ENCODE measurements at places on chromosomes 4 and X. TPM values are rescaled to one million over a fixed set of nuclear protein-coding genes. Genes with fewer than 3 reads are reported as not detected.
A peak's percentile ranks its signal among the peaks of the same experiment; 100 is the strongest.

- DNase-seq, result no peak
- no peak overlapping the region for H3K27ac ChIP-seq
- no peaks in the 10 kb centered on the region for H3K4me1 ChIP-seq
These were observed 122.1 kb downstream of the ANKRD50 start for GRCh38 chr4:124590480-124590879.

DNA sequence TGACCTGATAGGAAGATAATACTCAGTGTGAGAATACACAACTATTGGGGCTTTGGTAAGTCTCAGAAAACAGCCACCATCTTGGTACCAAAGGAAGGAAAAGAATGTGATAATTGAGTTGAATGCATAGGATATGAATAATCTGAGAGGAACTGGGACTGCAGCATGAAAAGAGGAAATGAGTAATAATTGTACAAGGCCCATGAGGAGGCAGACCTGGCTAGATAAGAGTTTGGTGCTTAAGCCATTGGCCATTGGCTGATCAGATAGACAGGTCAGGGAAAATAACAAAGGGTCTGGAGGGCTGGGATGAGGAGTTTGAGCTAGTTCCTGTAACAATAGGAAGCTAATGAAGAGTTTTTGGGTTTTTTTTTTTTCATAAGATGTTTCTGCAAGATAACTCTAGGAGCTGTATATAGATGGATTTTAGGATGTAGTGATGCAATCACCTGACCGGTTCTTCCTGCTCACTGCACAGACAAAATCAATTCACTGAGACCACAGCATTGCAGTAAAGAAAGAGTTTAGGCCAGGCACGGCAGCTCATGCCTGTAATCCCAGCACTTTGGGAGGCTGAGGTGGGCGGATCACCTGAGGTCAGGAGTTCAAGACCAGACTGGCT, 5.3 kb upstream of the TRMT2B start:
- H3K4me1 ChIP-seq, result no peaks in the 10 kb centered on the region
- no peak for DNase-seq
- H3K36me3 ChIP-seq, result no peaks in the 10 kb centered on the region
- no peaks in the 10 kb centered on the region for H3K27me3 ChIP-seq

DNA sequence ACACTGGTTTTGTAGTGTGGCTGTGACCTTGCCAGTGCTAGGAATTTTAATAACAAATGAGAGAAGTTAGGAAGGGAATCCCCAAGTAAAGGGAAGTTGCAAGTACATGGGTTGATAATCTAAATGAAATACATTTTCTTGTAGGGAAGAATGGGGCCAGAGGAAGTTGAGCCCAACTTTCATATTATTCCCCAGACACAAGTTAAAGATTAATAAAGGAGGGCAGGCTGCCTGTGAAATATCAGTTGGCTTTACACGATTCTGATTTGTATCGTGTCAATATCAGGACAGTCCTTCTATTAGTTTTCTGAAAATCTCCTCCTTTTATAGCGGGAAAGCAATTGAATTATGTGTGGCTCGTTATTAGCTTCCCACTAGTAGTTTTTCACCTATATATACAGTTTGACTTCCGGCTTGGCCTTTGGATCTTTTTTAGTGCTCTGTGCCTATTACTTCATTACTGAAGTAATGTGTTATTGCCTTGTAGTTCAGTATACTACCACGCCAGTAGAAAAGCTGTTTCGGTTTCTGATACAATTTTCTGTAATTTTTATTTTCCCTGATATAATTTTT, 1.7 kb downstream of the PDLIM5 start:
- no peaks in the 10 kb centered on the region for H3K36me3 ChIP-seq
- DNase-seq, result peak; percentile 89

DNA sequence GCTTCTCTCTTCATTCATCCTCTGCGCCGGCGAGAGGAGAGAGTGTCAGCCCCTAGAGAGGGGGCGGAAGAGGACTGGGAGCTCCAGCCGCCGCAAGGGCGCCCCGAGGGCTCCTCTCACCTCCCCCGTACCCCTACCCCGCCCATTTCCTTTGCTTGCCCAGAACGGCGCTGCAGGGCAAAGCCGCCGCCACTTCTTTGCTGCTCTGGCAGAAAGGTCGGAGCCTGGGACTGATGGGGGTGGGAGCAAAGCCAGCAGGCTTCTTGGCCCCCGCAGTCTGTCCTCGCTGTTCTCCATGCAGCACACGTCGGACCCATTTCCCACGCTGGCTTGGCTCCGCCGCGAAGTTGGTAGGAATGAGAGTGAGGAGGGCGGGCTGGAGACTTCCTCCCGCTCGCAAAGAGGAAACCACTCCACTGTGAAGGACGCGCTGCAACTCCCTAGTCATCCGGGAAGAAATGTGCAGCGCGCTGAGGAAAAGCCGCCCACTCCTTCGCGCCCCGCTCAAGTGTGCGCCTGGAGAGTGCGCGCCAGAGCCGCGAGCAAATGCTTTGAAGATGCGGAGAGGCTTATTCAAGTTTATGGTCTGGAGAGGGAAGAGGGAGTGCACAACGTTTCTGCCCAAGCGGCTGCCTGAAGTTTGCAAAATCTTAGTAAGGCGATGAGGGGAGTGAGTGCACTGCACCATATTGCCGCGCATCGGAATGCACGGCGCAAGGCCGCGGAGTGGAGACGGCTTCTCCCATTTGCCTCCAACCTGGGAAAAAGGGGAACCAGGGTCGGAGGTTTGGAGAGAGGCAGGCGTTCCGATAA, 2.8 kb upstream of the PCDH7 start:
- peaks cover 52% of the 10 kb centered on the region for H3K27me3 ChIP-seq

DNA sequence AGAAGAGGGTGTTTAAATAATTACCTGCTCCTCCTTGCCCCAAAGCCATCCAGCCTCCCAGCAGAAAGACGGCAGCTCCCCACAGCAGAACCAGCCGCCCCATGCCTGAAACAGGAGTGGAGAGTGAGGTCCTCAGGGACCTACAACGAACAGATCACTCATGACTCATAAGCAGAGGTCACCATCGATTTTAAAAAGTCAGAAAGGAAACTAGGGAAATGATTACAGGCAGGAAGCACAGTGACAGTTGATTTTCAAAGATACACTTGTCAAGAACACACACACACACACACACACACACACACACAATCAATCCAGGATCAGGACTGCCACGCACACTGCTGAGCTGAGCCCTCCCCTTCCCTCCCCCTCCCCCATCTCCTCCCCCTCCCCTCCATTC, at the start of gene CRLF2:
TSS of gene CRLF2 (minus strand) at position 118 of the 400 bp plus-strand sequence. CDS start at position 103, 15 bp downstream.
- no peak for DNase-seq
- H3K4me3 ChIP-seq, result no peak within 1 kb of the TSS
- H3K4me1 ChIP-seq, result no peaks in the 10 kb centered on the region
- no peak within 1 kb of the TSS for H3K27ac ChIP-seq

GRCh38 chr4:173319696-173320095, 14.5 kb downstream of the HMGB2 start:
- H3K4me1 ChIP-seq, result no peaks in the 10 kb centered on the region
- no peaks in the 10 kb centered on the region for H3K36me3 ChIP-seq
- H3K4me3 ChIP-seq, result no peak overlapping the region
- H3K27me3 ChIP-seq, result no peaks in the 10 kb centered on the region

DNA sequence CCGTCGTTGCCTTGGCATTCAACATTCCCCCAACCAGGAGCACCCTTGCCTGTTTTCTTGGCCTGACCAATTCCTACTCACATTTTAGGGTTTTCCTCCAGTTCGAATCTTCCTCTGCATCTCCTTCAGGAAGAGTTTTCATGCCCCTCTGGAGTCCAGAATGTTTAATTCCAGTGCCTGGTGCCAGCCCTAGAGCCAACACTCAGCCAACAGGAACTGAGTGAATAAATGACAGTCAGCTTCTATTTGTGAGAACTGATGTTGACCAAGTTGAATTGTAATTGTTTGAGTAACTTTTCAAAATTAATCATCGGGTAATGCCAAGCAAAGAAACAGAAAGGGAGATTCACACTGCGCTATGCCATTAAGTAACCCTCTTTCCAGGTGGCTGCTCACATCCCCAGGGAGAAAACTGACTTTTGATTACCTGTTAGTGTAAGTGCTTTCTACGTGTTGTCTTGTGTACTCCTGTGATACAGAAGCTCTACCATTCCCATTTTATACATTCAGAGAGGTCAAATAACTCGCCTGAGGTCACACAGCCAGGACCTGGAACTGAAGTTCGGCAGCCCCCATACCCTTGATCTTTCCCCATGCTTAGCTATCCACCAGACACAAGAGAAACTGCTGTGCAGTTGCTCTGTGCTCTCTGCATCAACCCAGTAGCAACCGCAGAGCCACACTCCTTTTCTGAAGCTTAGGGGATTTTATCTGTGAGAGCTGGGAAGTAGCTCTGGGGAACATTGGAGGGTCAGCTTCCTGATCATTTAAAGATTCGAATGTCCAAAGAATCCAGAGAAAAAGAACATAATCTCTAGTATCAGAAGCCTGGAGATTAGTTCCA, 19.0 kb upstream of the SLC2A9 start:
- no peak overlapping the region for H3K27ac ChIP-seq
- DNase-seq, result no peak
- H3K27me3 ChIP-seq, result no peaks in the 10 kb centered on the region

- H3K36me3 ChIP-seq, result no peaks in the 10 kb centered on the region
- H3K27ac ChIP-seq, result no peak overlapping the region
- no peaks in the 10 kb centered on the region for H3K4me1 ChIP-seq
- H3K4me3 ChIP-seq, result no peak overlapping the region
These were observed 1206.1 kb downstream of the ARAP2 start for GRCh38 chr4:35038079-35038805.

DNA sequence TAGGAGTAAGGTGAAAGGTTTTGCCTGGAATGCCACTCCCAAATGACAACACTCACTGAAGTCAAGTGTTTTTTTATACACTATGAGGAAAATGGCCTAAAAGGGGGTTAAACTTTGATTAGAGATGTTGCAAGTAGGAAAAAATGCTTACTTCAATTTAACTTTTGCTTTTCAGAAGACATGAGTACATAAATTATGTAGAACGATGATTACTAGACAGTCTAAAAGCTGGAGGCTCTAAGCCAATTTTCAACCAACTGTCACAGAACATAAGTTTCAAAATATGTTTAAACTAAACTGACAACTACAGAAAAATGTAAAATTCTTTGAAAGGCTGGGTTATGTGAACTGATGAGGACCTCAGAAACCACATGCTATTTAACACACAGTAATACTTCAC, 83.4 kb downstream of the SHISA3 start:
- H3K4me3 ChIP-seq, result no peak overlapping the region
- no peak for DNase-seq
- no peaks in the 10 kb centered on the region for H3K27me3 ChIP-seq
- no peaks in the 10 kb centered on the region for H3K4me1 ChIP-seq
- no peaks in the 10 kb centered on the region for H3K36me3 ChIP-seq
- H3K27ac ChIP-seq, result no peak overlapping the region

DNA sequence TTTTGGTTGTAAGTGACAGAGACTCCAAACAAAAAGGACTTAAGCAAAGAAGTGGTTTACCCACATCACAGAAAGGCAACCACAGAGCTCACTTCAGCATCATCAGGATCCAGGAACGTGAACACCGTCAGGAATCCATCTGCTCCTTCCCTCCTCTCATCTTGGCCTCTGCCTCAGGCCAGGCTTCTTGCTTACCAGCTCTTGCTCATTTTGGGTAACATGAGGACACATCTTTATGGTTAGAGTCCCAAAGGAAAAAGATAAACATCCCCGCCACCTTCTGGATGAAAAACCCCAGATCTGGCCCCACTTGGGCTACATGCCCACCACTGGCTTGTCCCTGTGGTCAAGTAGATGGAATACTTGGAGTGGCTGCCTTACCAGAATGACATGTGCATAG, 176.8 kb upstream of the RPL34 start:
- no peak overlapping the region for H3K27ac ChIP-seq
- no peaks in the 10 kb centered on the region for H3K36me3 ChIP-seq
- no peak for DNase-seq
- H3K4me1 ChIP-seq, result peaks cover 2% of the 10 kb centered on the region
- no peak overlapping the region for H3K4me3 ChIP-seq

DNA sequence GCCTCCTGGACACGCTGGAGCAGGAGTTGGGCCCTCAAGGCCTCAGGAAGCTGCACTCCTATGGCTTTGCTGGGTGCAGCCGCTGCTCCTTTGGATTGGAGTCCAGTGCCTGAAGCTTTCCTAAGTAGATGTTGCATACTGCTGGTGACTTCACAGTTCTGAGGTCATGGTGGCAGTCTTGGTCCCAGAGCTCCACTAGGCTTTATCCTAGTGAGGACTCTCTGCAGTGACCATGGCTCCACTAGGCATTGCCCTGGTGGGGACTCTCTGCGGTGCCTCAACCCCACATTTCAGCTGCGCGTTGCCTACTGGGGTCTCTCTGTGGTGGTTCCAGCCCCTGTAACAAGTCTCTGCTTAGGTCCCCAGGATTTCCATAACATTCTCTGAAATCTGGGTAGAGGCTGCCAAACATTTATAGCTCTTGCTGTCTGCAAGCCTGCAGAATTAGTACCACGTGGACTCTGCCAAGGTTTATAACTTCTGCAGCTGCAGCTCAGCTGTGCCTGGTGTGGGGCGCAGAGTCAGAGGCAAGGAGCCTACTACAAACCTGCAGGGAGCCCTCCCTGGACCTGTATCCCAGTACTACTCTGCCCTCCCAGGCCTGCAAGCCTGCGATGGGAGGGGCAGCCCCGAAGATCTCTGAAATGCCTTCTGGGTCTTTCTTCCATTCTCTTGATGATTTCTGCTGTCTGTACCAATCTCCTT, 46.0 kb upstream of the NFKB1 start:
- DNase-seq, result peak; percentile 11
- no peak overlapping the region for H3K4me3 ChIP-seq
- H3K27me3 ChIP-seq, result no peaks in the 10 kb centered on the region
- no peaks in the 10 kb centered on the region for H3K36me3 ChIP-seq
- H3K4me1 ChIP-seq, result no peaks in the 10 kb centered on the region

GRCh38 chr4:140931911-140932310, 175.7 kb upstream of the TBC1D9 start:
- no peaks in the 10 kb centered on the region for H3K27me3 ChIP-seq
- H3K4me3 ChIP-seq, result no peak overlapping the region
- no peaks in the 10 kb centered on the region for H3K4me1 ChIP-seq

DNA sequence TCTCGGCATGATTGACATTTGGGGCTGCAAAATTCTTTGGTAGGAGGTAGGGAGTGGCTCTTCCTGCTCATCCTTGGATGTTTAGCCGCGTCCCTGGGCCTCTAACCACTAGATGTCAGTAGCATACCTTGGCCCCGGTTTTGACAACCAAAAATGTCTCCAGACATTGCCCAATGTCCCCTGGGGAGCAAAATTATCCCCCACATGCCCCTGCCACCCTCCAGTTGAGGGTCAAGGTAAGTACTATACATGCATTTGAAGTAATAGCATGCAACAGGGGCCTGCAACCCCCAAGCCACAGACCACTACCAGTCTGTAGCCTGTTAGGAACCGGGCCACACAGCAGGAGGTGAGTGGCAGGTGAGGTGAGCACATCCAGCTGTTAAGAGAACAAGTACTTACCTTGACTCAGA, 17.6 kb upstream of the KIAA1210 start:
- no peaks in the 10 kb centered on the region for H3K27me3 ChIP-seq
- DNase-seq, result peak; percentile 1
- H3K4me3 ChIP-seq, result no peak overlapping the region
- no peaks in the 10 kb centered on the region for H3K4me1 ChIP-seq
- H3K27ac ChIP-seq, result no peak overlapping the region

OPRPN gene
- not detected for polyA plus RNA-seq

SMR3B gene
- not detected for polyA plus RNA-seq

PLP1 gene
- polyA plus RNA-seq, result not detected
